ENCODE measurements at places on chromosomes 3 and 15. TPM values are rescaled to one million over a fixed set of nuclear protein-coding genes. Genes with fewer than 3 reads are reported as not detected.

OXTR gene
- under 0.01 TPM for total RNA-seq

CPN2 gene
- not detected for total RNA-seq

STRA6 gene
- 0.10 TPM for total RNA-seq

PPCDC gene
- 28.9 TPM for total RNA-seq

ISL2 gene
- total RNA-seq, result 0.27 TPM

C3orf70 gene
- total RNA-seq, result 3.1 TPM

QARS1 gene
- total RNA-seq, result 226 TPM

MAP1A gene
- total RNA-seq, result 0.84 TPM

VEPH1 gene
- total RNA-seq, result 138 TPM

CCR8 gene
- not detected for total RNA-seq

LRRC31 gene
- not detected for total RNA-seq

SIDT1 gene
- not detected for total RNA-seq

TFDP2 gene
- 86.2 TPM for total RNA-seq

GABRA5 gene
- not detected for total RNA-seq

GOLGA6L10 gene
- 0.05 TPM for total RNA-seq

PCCB gene
- 64.5 TPM for total RNA-seq

KBTBD12 gene
- not detected for total RNA-seq

FETUB gene
- not detected for total RNA-seq

RGMA gene
- total RNA-seq, result not detected

PCOLCE2 gene
- total RNA-seq, result not detected

IL5RA gene
- not detected for total RNA-seq

CPEB1 gene
- total RNA-seq, result not detected

MEGF11 gene
- total RNA-seq, result not detected

Measured in mammary microvascular endothelial cell (primary cell).